ENCODE measurements at places on chromosomes 4 and X.

GRCh38 chr4:176879380-176880116, 86.8 kb upstream of the VEGFC start:
- DNase-seq, result no peak

DNA sequence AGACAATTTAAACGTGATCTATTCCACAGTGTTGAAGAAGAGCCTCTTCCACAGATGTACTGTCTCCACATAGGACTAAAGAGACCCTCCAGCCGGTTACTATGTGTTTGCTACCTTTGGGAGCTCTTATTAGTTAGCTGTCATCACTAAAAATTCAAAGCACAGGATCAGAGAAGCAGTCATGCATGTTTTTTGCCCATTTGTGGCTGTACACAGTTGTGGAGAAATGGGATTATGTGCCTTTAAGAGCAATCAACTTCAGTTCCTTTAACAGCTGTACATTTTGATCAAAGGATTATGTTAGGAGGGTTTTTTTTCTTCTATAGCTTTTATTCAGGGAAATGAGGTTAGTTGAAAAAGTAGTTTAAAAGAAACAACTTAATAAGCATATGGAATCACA, 149.0 kb upstream of the SPOCK3 start:
- DNase-seq, result no peak

DNA sequence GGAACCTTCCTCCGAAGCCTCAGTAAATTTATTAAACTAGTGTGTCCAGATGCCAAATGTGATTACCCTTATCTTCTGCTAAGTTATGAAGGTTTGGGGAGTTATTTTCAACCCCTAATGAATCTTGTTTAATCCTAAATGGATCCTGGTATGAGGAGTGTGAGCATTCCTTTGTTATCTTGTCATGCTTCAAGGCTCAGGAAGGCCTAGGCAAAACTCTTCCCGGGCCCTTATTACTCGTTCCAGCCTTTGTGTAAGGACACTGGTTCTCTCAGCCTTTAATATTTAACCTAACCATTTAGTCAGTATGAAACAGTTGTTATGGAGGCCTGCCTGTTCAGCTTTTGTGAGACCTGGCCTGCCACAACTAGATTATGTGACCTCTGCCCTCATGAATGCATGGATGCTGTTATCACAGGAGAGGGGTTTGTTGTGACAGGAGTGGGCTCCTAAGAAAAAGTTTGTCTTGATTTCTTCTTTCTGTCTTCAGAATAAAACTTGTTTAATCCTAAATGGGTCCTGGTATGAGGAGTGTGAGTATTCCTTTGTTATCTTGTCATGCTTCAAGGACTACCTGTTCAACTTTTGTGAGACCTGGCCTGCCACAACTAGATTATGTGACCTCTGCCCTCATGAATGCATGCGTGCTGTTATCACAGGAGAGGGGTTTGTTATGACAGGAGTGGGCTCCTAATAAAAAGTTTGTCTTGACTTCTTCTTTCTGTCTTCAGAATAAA, 181.7 kb downstream of the SLC39A8 start:
- no peak for DNase-seq

DNA sequence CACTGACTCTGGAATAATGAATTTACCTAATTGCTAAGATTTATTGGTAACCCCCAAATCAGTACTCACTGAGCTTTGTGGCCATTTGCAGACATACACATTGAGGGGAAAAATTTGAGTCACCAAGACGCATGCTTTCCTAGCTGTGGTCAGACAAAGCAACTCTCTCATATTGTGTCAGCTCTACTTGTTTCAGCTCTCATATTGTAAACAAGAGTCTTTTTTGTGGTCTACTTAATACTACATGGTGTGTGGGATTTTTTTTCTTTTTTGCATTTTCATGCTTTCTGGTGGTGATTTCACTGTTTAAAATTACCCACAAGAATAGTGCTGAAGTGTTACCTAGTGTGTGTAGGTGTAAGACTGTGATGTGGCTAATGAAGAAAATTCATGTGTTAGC, 428.2 kb upstream of the GALNT7 start:
- no peak for DNase-seq

DNA sequence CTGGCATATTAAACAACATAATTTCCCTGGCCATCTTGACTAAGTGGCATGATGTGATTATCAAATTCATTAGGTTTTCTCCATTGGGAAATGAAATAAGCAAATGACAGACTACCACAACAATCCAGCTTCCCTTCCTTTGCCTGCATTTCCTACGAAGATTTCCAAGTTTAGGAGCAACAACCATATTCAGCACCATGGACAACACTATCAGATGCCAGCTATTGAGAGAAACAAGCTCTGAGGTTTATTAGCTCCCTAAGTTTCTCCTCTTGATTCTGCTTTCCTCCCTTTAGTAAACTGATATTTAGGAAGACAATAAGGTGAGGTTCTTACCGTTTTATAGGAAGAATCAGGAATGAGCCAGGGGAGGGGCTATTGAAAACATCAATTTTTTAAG, 36.2 kb downstream of the DCX start:
- DNase-seq, result no peak

GRCh38 chrX:152028579-152028978, 54.1 kb upstream of the GABRE start:
- no peak for DNase-seq

GRCh38 chr4:47104986-47105385, 73.6 kb downstream of the GABRB1 start:
- no peak for DNase-seq

DNA sequence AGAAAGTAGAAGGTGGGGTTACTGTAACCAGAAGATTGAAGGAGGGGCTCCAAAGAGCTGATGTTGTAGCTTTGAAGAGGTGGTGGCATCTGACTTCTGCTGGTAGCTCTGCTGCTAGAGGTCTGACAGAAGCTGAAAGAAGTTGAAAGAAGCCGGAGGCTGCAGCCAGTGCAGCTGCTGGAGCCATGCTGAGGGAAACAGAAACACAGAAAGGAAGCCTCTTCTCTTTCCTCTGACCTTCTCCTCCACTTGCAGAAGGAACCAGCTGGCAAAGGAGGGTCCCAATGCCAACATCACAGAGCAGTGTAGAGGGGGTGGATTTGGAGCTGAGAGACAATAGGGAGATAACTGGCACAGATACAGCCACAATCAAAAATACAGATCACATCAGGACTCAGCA, 89.3 kb upstream of the HHIP start:
- DNase-seq, result no peak

DNA sequence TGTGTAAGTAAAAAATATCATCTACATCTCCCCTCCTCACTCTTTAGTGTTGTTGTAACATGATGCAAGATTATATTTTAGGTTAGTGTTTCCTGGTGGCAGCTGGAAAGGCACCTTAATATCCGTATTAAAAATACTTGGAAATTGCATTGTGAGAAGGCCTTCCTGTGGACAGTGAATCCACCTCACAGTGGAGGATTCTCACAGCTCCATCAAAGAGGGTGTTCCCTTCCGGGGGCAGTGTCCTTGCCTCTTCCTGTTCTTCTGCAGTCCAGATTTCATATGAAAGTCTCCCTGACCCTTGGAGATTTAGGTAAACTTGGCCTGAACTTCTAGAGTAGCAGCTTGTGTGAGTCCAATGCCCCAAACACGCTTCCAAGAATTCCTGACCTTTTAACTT, 29.9 kb upstream of the GAB1 start:
- no peak for DNase-seq

- DNase-seq, result no peak
Observed at GRCh38 chr4:32140636-32141035, 1420.5 kb downstream of the PCDH7 start.

- DNase-seq, result no peak
Observed at GRCh38 chr4:56082829-56083228, 134.1 kb downstream of the CEP135 start.

DNA sequence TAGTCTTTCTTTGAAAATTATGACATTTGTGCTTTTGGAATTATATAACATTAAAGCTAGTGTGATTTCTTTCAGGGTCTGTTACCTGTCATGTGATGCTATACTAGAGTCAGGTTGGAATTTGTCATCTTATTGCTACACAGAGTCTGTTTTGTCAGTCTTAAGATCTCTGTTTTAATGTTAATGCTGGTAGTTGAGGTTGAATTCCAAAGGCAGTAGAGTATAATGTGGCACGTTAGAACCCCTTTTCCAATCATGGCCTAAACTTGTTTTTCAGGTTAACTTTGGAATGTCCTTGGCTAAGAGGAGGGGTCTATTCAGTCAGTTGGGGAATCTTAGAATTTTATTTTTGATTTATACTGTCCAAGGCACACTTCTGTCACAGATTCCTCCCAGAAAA, 258.5 kb downstream of the PABPC4L start:
- no peak for DNase-seq

DNA sequence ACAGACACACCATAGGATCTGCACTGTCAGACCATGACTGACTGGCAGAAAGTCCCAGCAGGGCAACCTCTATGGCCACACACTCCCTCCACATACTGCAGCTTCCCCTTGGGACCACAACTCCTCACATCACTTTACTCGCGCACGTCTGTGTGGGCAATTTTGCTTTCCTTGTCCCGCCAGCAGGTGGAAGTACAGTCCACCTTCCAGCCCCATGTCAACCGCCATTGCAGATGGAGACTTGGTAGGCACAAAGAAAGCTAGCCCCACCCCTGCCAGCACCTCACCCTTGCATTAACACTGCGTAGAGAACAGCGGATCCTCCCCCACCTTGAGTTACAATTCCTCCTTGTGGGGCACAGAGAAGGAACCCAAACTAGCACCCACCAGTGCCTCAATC, 74.4 kb upstream of the NAP1L2 start:
- no peak for DNase-seq

GRCh38 chr4:113131136-113131535, 81.7 kb downstream of the ANK2 start:
- no peak for DNase-seq

- DNase-seq, result no peak
Observed at GRCh38 chrX:68889249-68889648, 60.4 kb downstream of the EFNB1 start.
